HT1080 (cell line): ENCODE measurements at places on chromosomes 2 and 18.
A peak's percentile ranks its signal among the peaks of the same experiment; 100 is the strongest.

GRCh38 chr2:238376884-238377391 is 49.8 kb upstream of the ASB1 start:
- peak; percentile 77 for DNase-seq

DNA sequence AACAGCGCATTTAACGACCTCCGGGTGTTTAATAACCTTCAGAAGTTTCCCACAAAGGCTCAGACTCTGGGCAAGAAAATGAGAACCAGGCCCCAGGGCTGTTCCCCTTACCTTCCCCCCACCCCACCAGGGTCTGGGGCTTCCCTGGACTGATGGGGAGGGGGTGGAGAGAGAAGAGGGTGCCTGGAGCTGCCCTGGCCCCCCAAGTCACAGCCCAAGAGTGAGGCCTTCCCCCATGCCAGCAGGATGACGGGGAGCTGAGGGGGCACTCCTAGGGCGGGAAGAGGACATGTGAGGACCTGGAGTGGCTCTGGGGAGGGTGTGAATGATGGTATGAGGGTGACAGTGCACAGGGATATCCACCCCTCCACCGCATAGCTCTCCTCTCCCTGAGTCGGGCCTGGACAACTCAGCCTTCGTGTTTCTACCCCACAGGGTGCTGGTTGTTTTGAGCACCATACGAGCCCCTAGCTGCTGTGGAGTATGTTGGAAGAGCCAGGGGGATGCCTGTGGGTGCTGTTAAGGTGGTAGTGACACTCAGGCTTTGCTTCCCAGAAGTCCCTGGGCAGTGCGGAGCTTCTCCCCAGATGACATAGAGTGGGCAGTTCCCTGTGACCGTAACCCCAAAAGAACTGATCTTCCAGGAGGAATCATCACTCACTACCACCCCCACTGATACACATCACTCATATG is 3.9 kb downstream of the PKDCC start:
- DNase-seq, result no peak

DNA sequence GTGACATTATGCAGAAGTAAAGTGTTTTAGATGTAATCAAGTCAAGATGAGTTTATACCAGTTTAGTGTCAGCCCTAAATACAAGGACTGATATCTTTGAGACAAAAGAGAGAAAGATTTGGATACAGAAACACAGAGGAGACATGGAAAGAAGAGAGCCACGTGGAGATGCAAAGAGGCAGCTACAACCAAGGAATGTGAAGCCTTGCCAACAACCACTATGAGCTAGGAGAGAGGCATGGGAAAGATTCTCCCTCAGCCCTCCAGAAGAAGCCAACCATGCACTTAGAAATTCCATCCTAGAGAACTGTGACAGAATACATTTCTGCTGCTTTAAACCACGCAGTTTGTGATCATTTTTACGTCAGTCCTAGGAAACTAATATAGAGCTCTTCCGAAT is 217.2 kb downstream of the DOK6 start:
- peak; percentile 2 for DNase-seq

- no peak for DNase-seq
These were observed 70.6 kb upstream of the PSMD14 start for GRCh38 chr2:161237392-161238264.

GRCh38 chr2:103594823-103595222 is 833.0 kb downstream of the TMEM182 start:
- no peak for DNase-seq

GRCh38 chr2:25831746-25832449 is 46.4 kb downstream of the ASXL2 start:
- DNase-seq, result no peak

- DNase-seq, result no peak
These were observed 52.1 kb upstream of the FOSL2 start for GRCh38 chr2:28340312-28341202.

DNA sequence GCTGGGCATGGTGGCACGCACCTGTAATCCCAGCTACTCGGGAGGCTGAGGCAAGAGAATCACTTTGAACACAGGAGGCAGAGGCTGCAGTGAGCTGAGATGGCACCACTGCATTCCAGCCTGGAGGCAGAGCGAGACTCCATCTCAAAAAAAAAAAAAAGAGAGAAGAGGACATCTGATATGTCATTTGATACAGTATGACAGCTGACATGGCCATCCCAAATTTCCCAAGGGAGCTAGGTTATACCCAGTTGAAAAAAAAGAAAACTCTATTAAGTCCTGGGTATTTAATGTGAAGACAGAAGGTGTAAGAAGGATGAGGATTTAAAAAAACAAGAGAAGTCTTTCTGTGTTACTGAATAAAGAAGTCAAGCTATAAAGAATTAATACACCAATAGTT is 23.3 kb downstream of the CLASP1 start:
- DNase-seq, result no peak

DNA sequence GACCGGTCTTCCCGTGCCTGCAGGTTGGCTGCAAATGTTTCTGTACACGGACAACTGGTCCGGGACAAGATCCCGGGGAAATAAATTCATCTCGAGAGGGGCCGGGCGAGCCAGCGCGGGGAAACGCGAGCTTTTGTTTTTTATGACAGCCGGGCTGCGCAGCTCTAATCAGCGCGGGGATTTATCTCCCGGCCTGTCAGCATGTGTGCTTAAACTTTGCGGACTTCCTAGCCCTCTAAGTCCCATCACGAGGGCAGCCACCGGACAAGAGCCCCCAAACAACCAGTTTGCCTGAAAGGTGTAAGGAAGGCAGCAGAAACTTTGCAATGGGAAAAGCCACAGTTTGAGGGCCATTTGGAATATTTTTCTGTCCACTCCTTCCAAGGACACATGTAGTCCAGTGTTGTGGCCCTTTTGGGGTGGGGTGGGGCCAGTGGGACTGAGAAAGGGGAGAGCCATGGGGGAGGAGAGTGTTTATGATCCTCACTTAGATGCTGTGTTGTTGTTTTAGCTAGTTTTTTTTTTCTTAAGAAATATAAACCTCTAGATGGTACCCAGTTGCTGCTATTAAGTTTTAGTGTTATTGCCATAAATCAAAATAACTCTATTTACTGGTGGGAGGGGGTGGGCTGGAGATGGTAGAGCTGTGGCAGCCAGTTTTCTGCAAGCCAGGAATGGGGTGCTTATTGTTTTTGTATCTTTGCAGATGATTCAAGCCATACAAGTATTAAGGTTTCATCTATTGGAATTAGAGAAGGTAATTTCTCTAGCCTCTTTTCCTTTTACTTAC is 6.0 kb downstream of the MEIS1 start:
- DNase-seq, result no peak

GRCh38 chr18:33875029-33875565 is 297.1 kb downstream of the ASXL3 start:
- no peak for DNase-seq

GRCh38 chr2:128311755-128312341 is 6.8 kb downstream of the HS6ST1 start:
- DNase-seq, result no peak

DNA sequence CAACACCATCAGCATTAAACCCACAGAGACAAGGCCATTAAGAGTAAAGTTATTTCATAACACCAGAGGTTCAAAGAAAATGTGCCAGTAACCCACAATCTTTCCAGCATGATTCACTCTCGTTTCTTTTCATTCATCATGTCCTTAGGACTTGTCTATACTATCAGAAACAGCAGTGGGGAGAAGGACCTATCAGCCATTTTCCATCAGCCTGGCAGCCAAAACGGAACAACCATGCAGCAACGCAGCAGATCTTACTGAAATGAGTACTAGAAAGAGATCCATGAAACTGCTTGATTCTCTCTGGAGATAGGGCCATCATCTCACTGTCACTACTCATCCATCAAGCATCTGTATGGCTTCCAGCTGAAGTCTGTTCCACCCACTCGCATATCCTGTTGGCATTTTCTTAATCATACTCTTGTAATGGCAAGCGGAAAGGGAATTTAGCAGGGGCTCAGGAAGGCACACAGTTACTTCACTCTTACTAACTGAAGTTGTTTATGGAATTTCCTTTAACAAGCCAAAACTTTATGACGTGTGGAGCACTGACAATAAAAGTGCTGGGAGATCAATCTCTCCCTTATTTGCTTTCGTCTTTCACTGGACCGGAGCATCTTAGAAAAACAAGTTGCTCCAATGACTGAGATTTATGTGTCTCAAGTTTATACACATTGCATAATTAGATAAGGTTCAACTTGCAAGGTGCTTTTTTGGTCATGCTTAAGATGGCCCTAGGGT is 69.7 kb downstream of the EPHA4 start:
- peak; percentile 71 for DNase-seq

- DNase-seq, result peak; percentile 32
These were observed 10.7 kb upstream of the DSG3 start for GRCh38 chr18:31436825-31437224.

GRCh38 chr2:23404426-23404825 is 19.4 kb downstream of the KLHL29 start:
- DNase-seq, result peak; percentile 90

DNA sequence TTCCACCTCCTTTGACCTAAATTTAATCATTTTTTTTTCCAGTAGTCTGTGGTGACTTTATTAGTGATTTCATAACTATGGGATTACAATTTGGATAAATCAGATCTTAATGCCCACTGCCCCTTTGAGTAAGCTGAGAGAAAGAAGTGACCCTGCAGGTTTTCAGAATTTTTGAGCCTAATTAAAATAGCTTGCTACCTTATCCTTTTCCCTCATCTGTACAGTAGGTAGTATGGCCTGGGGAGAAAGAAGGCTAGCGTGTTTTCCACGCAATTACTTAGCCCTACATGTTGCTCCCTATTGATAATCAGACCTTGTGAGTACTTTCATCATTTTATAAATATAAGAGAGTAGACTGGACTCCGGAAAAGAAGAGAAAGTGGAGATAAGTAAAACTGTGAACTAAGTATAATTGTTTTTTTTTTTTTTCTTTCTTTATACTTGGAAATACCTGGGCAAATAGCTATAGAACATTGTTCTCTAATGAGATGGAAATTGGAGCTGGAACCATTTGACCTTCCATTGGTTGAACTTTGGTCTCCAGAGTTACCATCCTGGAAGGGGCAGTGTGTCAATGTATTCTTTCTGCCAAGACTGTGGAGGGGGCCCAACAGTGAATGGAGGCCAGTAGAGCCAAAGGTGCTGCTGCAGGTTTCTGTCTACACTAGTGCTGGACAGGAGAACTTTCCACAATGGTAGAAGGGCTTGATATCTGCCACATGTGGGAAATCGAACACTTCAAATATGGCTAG is 26.9 kb downstream of the UBE2E3 start:
- DNase-seq, result no peak

- DNase-seq, result no peak
These were observed 171.9 kb upstream of the CNTNAP5 start for GRCh38 chr2:123853161-123853560.

GRCh38 chr2:240559286-240559685 is 871 bp upstream of the DUSP28 start:
- DNase-seq, result no peak

GRCh38 chr2:176128982-176129796 is at the start of gene HOXD8:
Gene HOXD8, plus strand, starts transcription at chr2:176129705. Its CDS starts 662 bp downstream, at chr2:176130367.
- peak; percentile 61 for DNase-seq

- peak; percentile 46 for DNase-seq
These were observed 203.3 kb downstream of the TCF4 start for GRCh38 chr18:55384551-55385275.

GRCh38 chr2:33298233-33298632 is 178.2 kb upstream of the RASGRP3 start:
- peak; percentile 22 for DNase-seq

DNA sequence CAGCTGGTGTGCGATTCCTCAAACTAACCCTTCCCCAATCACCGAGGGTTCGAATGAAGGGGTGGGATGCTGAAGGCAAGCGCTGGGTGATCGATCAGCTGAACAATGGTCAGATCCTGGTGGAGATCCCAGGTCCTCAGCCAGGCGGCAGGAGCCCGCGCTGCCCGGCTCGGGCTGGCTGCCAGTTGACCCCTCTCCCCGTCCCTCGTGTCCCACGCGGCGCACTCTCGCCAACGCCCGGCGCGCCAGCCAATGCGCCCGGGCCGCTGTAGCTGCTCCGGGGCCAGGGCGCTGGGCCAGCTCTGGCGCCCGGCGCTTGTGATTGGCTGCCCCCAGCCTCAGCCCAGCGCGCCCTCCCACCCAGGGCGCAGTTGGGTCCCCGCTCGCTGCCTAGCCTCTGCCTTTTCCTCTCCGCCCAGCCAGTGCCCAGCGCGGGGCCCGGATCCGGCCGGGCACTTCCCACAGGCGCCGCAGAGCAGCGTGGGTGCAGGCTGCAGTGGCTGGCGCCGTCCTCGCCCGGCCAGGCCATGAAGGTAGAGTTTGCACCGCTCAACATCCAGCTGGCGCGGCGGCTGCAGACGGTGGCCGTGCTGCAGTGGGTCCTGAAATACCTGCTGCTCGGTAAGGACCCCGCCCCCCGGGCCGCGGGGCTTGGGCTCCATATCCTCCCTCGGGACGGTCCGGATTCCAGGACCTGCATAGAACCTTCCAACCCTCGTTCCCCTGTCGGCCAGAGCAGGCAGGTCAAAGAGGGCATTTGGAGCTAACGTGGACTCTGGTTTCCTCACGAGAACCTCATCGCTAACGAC is at the start of gene MOGAT1:
Gene MOGAT1 (plus strand): TSS at position 400 of the 809 bp plus-strand sequence. CDS start 128 bp downstream, at position 528.
- DNase-seq, result no peak

GRCh38 chr2:49003201-49003600 is 151.1 kb downstream of the FSHR start:
- DNase-seq, result no peak

- DNase-seq, result no peak
These were observed 1507.2 kb upstream of the PIK3C3 start for GRCh38 chr18:40447820-40448219.

GRCh38 chr2:234135750-234136221 is 85.3 kb downstream of the SPP2 start:
- DNase-seq, result peak; percentile 89

DNA sequence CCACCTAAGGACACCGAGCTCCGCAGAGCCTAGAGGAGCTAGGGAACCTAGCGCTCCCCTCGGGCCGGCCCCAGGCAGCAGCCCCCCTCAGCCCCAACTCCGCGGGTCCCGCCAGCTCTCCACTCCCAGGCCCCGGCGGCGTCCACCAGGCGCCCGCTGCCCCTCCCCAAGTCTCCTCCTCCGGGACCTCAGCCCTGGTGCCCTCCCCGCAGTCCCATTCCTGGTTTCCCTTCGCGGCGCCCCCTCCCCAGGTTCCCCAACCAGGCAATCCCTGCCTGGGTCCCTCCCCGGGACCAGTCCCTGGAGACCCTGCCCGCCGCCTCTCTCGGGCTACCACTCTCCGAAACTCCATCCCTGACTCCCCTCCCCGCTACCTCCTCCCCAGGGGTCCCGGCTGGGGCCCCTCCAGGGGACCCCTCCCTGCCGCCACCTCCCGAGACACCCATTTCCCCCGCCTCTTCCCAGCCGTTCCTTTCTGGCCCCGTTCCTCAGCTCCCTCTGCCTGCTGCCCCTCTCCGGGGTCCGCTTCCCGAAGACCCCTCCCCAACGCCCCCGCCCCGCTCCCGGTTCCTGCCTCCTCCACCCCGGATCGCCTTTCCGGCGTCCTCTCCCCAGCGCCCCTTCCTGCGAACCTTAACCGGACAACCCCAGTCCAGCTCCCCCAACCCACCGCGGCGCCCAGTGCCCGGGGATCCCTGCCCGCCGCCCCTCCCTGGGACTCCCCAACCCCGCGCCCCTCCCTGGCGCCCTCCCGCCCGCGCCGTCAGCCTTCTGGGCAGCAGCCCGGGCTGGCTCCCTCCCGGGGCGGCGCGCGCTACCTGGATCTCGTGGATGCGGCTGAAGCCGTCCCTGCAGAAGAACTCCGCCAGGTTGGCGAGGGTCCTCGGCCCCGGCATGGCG is 678 bp downstream of the CYP27C1 start:
- no peak for DNase-seq
